ENCODE measurements at places on chromosomes 7 and 10.

GRCh38 chr10:13706604-13707003 is 119.8 kb downstream of the PRPF18 start:
- peak; percentile 39 for DNase-seq

GRCh38 chr7:75638594-75639070 is 100.1 kb downstream of the HIP1 start:
- DNase-seq: peak; percentile 50

GRCh38 chr10:7767209-7767608 is 20.6 kb downstream of the KIN start:
- peak; percentile 16 for DNase-seq

GRCh38 chr7:110921595-110922151 is 169.3 kb upstream of the LRRN3 start:
- no peak for DNase-seq

DNA sequence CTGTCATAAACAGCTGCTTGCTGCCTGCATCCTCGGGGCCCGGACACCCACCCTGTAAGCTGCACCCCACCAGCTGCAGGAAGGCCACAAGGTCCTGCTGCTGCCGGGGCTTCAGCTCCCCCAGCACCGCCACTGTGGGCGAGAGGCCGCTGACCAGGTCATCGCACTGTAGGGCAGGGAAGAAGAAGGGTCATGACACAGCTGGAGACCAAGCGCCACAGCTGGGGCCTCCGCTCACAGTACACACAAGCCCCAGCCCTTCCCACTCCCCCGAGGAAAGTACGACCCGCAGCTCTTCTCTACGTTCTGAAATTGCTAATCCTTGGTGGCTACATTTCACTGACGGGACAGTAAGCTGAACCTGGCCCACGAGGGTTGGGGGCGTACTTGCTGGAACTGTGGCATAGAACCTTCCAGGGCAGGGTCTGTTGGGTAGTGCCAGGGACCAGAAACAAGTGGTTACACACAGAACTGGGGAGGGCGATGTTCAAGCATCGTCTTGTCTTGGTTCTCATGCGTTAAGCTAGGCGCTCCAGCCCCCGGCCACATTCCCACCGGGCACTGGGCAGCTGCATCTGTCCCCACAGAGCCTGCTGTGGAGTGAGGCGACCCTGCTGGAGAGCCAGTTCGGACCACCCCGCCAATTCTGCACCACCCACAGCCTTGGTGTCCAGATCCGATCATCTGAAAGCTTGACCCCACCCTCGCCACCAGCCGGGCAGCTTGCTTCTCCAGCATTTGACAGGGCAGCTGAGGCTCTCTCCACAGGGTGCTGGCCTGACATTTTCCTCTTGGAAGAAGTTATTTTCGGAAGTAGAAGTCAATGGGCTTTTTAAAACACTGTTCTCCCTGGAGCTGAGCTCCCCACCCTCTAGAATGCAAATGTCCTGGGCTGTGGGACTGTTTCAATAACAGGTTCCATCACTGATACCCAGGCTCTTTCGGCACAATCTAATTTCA is 50.8 kb downstream of the GSDME start:
- no peak for DNase-seq

DNA sequence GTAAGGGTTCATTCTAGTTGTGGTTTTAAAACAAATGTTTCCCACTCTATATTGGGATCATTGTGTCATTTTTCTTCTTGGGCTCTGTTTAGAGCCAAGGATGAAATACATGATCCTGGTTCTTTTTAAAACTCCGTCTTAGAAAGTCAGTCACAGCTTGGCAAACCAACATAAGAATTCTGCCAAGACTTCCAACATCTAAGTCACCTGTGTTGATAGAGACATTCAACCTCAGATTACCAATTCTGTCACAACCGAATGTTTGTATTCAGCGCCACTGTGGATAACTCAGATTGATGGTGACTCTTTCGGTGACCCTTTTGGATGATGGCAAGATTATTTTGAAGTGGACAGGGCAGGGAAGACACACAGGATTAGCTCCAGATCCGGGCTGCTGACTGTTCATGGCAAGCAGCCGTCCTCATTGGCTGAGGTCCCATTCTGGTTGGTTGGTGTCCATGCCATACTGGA is 255.4 kb downstream of the ARHGAP21 start:
- DNase-seq: no peak

GRCh38 chr10:132565516-132566209 is 28.1 kb downstream of the INPP5A start:
- DNase-seq: no peak

All from fibroblast of skin of right biceps (primary cell).